ENCODE measurements at places on chromosomes 7 and 10. TPM values are rescaled to one million over a fixed set of nuclear protein-coding genes. Genes with fewer than 3 reads are reported as not detected.

COL17A1 gene
- polyA plus RNA-seq: 2.0 TPM

GRCh38 chr7:85023066-85023712 lies 163.7 kb downstream of the SEMA3D start:
- no peaks in the 10 kb centered on the region for H3K4me1 ChIP-seq
- no peaks in the 10 kb centered on the region for H3K27me3 ChIP-seq
- H3K36me3 ChIP-seq: no peaks in the 10 kb centered on the region
- H3K27ac ChIP-seq: no peak overlapping the region

DNA sequence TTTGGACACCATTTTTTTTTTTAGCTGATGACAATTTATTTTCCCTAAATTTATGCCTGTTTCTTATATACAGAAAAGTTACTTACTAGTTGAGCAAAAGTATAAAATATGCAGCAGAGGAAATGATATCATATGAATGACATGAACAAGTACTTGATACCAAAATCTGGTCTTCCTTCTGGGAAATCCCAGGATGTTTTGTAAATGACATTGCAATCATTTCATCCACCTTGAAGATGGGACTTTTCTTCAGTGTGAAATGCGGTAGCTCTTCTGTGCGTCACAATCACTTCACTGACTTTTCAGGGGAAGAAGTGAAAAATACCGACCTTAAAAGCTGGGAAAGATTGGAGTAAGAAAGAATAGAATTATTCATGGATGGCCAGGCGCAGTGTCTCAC lies 23.8 kb downstream of the C1QL3 start:
- DNase-seq: no peak
- peaks cover 19% of the 10 kb centered on the region for H3K36me3 ChIP-seq
- no peaks in the 10 kb centered on the region for H3K27me3 ChIP-seq
- H3K4me1 ChIP-seq: no peaks in the 10 kb centered on the region
- no peak overlapping the region for H3K4me3 ChIP-seq
- H3K27ac ChIP-seq: no peak overlapping the region

- H3K4me1 ChIP-seq: peaks cover 9% of the 10 kb centered on the region
- no peak overlapping the region for H3K27ac ChIP-seq
- no peaks in the 10 kb centered on the region for H3K27me3 ChIP-seq
- H3K4me3 ChIP-seq: no peak overlapping the region
- no peak for DNase-seq
These were observed 267.4 kb downstream of the ADK start for GRCh38 chr10:74418285-74418872.

DNA sequence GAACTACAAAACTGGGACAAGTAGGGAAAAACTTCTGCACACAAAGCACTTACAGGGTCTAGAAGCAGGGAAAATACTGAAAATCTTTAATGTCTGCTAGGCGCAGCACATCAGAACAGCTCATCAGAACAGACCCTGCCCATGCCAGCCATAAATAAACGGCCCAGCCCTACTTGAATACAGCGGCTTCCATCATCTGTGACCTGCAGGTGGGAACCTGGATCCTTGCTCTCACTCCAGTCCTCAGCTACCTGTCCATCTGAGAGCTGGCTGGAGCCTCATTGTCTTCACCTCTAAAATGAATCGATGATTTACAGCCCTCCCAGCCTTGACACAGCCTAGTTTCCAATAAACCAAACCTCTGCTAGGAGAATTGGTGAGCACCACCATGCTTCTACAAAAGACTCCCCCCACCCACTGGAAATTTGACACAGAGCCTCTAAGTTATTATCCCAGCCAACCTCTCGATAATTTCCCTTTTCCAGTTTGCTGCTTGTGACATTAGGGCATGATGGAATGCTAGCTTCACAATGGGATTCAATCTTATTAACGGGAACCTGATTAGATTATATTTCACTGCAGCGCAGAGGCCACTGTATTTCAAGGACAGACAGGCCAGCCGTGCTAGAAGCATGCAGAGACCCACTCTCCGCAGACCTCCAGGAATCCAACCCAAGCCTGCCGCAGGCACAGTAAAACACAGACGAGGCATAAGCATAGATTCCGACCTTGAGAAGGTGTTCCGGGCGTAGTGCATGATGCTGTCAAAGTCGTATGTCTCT lies 61.6 kb upstream of the OPALIN start:
- DNase-seq: no peak
- no peaks in the 10 kb centered on the region for H3K27me3 ChIP-seq
- no peaks in the 10 kb centered on the region for H3K36me3 ChIP-seq
- no peaks in the 10 kb centered on the region for H3K4me1 ChIP-seq
- H3K27ac ChIP-seq: no peak overlapping the region

DNA sequence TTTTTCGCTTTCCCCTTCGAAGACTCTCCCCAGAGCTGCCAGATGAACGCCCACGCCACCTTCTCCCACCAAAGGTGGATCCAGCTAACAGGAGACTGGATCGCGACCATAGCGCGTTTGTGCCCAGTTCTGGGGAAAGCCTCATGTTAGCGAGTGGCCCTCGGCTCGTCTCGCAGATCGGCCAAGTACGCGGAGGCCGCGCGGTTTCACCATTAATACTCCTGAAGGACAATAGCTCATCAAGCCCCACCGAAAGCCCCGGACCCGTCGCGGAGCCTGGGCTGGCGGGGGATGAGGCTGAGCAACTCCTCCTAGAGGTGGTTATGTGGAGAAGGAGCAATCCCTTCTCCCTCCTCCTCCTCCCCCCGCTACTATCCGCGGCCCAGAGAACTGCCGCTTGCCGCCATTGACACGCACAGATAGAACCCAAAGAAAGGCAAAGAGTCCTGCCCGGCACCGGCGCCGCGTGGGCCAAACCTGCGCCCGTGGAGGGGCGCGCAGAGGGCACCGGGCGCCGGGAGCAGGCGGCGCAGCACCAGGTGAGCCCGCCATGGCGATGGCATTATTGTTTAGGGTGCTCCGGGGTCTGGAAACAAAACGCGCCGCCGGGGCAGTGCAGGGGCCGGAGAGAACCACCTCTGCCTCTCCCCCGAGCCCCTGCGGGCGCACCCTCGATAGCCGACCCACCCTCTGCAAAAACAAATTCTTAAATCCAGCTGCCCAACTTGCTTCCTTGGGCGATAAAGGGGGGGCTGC lies at the start of gene MACROH2A2:
Gene MACROH2A2 (plus strand): TSS at position 385 of the 756 bp plus-strand sequence. CDS start 22,813 bp downstream, outside the sequence.
- no peak for DNase-seq
- H3K4me3 ChIP-seq: peak within 1 kb of the TSS; percentile 40
- peaks cover 6% of the 10 kb centered on the region for H3K4me1 ChIP-seq
- peaks cover 27% of the 10 kb centered on the region for H3K27me3 ChIP-seq

Measured in spleen (tissue), 13 donors.